Stimulated activated CD4-positive, alpha-beta T cell treated with anti-CD3 and anti-CD28 coated beads, Interleukin-1b, Interleukin-23, amount 100 ng/mL, for 1 hour (primary cell): ENCODE measurements at places on chromosomes 2 and 18.

DNA sequence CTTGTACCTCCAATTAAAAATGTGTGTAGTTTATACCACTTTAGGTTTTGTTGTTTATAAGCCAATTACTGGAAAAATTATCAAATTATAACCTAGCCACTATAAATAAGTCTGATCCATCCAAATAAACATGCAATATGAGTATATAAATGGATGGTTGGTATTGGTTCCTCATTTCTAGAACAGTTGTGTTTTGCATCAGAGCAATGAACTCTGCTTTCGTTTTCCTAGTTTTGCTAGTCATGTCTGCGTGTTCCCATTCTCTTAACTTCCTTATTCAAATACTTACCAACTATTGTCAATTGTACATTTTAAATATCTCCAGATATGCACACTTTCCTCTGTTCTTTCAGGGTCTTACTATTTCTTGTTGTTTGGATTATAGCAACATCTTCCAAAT is 641.7 kb downstream of the NR4A2 start:
- DNase-seq, result no peak

DNA sequence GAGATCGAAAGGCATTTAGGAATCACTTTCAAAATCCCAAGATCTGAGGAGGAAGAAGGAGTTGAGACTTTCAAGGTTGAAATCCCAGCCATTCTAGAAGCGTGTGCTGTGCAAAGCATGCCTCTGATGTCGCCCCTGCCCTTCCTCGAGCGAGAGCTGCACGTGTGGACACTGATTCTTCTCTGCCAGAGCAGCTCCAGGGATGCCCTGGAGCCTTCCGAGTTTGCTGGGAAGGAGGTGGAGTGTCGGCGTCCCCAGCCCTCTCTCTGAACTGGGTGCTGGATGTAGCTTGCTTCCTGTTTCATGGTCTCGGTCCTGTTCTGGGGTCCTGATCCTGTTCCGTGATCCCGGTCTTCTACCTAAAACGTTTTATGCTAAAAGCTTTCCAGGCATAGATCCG is 76.1 kb downstream of the TWIST2 start:
- DNase-seq, result no peak

GRCh38 chr18:363301-364085 is 95.6 kb upstream of the THOC1 start:
- DNase-seq, result no peak

DNA sequence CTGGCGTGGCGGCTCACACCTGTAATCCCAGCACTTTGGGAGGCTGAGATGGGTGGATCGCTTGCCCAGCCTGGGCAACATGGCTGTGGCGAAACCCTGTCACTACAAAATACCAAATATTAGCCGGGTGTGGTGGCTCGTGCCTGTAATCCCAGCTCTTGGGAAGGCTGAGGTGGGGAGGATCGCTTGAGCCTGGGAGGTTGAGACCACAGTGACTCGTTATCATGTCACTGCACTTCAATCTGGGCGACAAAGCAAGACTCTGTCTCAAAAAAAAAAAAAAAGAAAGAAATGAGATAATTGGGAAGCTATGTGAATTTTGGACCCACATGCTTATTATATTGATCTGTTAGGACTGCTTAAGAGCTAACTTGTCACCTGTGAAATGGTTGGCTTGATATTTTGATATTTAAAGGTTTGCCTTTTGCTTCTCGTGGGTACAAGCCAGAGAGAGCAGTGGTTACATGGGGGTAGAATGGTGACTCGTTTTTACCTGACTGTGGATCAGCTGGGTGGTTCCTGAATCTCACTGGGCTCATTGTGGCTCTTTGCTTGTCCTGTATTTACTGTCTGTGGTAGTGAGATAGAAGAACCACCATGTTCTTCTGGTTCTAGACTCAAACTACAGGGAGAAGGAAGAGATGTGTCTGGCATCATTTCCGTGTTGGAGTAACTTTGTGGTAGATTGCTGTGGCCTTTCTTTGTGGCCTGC is 28.9 kb downstream of the ZNF532 start:
- no peak for DNase-seq

DNA sequence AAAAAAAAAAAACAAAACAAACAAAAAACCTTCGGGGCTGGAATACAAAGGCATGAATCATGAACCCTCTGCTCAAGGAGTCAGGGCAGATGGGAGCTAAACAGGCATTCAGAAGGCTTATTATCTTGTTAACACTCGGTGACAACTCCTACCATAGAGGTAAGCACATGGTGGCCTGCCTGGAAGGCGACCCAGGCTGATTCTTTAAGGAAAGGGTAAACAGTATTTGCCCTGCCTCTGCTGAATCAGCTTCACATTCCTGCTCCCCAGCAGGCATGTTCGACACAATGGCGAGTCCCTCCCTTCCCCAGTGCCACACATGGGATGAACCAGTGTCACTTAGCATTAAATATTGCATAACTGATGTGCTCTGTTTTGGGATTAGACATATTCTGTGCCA is 191.9 kb downstream of the ARL4C start:
- DNase-seq, result no peak

- no peak for DNase-seq
These were observed 860.8 kb upstream of the ACVR2A start for GRCh38 chr2:146984014-146984413.

DNA sequence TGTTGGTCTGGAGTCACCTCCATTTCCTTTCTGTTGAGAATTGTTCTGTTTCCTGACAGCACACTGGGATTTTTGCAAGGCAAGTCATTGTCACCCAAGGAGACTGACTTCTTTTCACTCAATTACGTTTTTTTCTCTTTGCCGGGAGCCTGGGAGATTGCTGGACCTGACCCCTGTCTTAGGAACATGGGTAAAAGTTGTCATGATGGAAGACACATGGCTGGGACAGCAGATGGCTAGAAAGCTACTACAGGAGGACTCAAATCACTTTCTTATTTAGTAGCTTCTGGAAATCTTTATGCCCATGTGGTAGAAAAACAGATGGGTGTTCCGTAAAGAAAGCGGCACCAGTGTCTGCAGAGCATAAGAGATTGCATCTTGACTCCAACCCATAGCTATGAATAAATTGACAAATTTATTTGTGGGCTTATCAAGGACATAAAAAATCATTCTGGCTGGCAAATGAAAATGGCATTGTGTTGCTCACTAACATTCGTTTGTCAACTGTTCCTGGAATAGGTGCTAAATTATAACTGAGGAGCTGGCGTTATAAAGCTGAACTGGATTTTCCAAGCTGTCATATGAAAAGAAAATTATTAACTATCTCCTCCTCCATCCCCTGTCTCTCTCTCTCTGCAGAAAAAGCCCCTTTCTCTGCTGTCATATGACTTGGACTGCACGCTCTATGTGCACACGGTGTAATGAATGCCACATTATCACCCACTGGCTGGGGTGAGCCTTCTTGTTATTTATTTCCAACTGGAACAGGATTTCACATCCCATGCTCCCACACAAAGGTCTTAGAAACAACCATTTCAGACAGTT is 159.8 kb downstream of the SH3RF3 start:
- no peak for DNase-seq

DNA sequence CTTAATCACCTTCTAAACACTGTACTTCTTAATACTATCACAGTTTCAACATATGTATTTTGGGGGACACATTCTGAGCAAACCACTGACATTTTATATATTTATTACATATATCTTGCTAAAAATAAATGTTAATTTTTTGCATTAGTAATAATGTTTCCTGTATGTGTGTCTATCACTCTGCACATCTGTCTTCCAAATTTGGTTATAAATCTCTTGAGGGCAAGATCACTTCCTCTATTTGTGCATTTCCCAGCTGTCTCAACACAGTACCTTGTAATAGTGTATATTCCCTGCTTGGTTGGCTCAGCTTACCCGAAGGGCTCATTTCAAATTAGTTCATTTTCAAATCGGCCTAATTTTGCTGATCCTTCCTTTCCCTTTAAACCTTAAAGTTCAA is 617.1 kb upstream of the GYPC start:
- DNase-seq, result no peak

DNA sequence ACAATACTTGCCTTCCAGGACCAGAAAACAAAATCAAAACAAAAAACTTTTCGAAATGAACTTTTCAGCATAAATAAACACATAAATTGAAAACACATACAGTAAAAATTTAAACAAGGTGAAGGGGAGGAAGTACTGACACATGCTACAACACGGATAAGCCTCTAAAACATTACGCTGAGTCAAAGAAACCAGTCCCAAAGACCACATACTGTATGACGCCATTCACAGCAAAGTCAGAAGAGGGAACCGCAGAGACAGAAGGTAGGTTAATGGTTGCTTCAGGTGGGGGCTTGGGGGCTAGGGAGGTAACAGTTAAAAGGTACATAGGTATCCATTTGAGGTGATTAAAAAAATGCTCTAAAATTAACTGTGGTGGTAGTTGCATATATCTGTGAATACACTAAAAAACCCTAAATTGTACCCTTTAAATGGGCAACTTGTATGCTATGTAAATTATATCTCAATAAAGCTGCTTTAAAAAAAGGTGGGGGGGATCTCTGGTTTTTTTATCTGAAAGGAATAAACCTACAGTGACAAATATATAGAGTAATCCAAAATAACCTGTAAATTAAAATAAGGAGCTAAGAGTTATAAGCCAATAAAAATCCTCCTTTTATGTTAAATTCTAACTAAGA is 7.1 kb downstream of the COX7A2L start:
- no peak for DNase-seq

GRCh38 chr2:178933493-178933892 is 116.4 kb downstream of the CCDC141 start:
- no peak for DNase-seq

DNA sequence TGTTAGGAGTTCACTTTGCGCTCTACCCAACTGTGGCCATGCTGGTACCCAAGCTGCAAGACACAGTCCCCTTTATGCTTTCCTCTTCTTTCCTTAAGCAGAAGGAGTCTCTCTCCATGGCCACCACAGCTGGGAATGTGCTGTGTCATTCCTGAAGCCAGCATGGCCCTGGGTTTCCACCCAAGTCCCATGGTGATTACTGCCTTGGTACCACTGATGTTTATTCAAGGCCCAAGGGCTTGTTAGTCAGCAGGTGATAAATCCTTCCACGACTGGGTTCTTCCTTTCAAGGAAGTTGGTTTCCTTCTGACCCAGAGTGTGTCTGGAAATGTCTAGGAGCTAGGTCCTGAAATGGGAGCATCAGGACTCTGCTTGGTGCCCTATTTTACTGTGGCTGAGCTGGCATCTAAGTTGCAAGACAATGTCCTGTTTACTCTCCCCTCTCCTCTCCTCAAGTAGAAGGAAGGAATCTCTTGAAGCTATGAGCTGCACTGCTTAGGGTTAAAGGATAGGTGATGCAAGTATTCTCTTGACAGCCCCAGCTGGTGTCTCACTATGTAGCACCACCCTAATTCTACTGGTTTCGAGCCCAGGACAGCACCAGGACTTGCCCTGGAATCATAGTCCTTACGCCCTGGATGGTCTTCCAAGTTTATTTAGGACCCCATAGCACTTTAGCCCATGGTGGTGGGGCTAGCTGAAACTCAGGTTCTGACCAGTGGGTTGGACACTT is 18.7 kb upstream of the NUP35 start:
- no peak for DNase-seq

DNA sequence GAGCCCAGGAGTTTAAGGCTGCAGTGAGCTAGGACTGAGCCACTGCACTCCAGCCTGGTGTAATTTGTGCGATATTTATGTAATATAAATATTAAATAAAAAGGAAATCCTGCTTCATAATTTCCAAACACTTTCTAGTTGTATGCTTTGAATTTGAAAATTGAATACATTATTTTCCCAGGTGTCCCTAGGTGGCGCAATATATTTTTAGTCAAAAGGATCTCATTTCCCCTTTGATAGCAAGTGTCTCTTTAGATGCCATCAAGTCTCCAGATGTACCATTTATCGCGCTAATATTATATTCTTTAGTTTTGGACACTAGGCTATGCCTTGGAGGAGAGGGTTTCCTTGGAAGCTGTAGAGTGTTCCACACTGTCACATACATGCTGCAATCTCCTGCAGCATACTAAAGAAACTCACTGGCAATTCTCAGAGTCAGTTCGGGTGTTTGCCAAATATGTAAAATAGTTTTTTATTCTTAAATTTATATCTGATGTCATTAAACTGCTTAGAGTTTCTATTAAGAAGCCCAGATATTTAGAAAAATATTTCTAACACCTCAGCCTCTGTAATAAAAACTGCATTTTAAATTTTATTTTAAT is 5.6 kb upstream of the WDR7 start:
- no peak for DNase-seq

- DNase-seq, result no peak
These were observed 961 bp upstream of the SLC40A1 start for GRCh38 chr2:189581354-189582139.

GRCh38 chr2:105647731-105648130 is 97.0 kb upstream of the NCK2 start:
- no peak for DNase-seq

- DNase-seq, result no peak
These were observed 40.6 kb downstream of the CFAP210 start for GRCh38 chr2:169653636-169654035.

DNA sequence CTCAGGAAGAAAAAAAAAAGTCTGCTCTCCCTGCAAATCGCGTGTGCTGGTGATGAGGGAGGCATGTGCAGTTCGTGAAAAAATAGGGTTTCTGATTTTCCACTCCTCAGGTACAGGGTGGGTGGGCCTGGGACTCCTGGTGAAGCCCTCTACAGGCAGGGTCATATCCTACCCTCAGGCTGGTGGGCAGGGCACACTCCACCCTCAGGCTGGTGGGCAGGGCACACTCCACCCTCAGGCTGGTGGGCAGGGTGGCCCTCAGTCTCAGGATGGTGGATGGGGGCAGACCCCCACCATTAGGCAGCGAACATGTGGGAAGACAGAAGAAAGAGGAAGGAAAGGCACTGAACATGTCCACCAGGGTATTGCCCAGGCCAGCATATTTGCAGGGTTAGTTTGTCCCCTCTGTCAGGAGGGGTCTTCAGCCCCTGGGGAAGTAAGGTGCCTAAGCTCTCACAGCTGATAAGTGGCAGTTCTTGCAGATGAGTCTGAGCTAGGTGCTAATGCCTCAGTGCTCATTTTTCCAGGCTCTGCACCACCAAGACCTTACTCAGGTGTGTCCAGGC is 95.2 kb upstream of the RAB6C start:
- DNase-seq, result no peak

GRCh38 chr18:5296706-5297320 is 1.3 kb upstream of the ZBTB14 start:
- peak; percentile 25 for DNase-seq

DNA sequence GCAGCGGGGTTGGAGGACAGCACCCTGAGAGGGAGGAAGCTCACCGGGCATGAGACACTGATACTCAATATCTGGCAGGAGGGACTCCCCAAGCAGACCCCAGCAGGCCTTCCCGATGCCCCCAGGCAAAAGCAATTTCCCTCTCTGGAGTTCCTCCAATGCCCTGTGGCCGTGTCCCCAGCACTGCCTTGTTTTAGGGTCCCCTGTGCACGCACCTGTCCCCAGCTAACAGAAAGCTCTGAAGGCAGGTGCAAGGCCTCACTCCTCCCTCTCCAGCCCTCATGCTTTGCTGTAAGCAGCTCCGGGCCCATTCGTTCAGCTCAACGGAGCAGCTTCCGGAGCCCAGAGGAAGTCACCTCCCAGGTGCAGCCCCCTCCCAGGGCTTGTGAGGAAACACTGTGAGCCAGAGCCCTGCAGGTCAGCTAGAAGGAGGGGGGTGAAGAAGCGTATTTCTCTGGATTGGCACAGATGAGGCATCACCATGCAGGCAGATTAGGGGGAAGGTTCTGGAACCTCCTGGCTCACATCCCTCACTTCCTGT is 50.3 kb upstream of the ID2 start:
- DNase-seq, result no peak

- DNase-seq, result no peak
These were observed 117.4 kb downstream of the CELF4 start for GRCh38 chr18:37447962-37448888.
